ENCODE measurements at places on chromosomes 3 and 15. TPM values are rescaled to one million over a fixed set of nuclear protein-coding genes. Genes with fewer than 3 reads are reported as not detected.

Gene PAQR5
- 0.09 TPM for total RNA-seq

Gene PTH1R
- not detected for total RNA-seq

Gene WNT7A
- not detected for total RNA-seq

Gene TMIE
- total RNA-seq, result not detected

Gene DLL4
- total RNA-seq, result 0.14 TPM

Gene PLIN1
- 0.30 TPM for total RNA-seq

Gene GPR149
- not detected for total RNA-seq

Gene LTK
- under 0.01 TPM for total RNA-seq
